LNCaP clone FGC (cell line): ENCODE measurements at places on chromosomes 12 and 14.

DNA sequence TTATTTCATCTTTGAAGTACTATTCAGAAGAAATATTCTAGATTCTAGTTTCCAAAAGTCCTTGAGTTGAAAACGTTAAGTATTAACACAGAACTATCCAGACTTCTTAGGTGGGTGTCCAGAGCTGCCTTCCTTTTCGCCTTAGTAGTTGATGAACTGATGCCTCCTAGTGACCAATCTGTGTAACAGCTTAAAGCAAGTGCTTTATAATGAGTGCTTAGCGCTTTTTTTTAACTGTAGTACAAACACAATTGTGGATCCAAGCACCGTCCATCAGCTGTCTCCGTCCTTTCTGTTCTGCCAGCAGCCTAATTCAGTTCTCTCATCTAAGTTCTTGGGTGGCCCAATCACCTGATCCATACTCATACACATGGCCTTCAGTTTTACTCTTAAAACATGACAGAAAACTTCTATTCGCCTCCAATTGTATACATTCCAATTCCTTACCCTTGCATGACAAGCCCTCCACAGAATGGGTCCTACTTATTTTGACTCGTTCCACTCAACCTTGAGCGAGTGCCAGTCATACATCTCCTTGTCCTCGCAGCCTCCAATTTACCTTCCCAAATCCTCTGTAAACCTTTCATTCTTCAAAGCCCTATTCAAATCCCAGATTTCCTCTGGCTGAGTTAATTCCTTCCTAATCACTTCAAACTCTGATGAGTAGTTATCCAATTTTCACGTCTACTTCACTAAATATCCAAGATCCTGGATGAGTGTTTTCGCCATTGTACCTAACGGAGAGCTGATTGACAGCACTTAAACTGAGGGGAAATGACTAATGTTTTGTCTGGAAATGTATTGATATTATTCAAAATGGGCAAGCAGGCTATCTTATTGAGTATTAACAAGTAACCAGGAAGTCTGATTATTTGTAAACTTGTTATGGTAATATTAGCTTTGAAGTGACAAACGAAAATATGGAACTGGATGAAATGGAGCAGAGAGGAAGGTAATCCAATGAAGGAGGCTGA is 5.8 kb upstream of the PHLDA1 start:
- DNase-seq = no peak

DNA sequence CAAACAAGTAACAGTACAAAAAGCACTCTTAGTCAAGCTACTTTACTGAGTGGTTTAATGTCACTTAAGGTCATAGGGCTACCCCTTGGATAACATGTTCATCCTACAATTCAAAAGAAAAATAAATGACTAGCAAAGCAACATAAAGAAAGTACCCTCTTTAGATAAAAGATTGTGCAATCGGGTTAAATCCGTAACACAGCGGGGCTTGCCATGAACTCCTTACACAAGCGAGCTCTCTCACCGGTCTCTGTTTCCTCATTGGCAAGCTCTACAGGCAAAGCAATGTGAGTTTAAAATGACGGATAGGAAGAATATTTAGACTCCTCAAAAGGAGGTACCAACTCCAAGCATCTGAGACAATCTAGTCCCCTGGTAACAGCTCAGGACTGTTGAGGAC is 140.6 kb downstream of the EGLN3 start:
- no peak for DNase-seq

DNA sequence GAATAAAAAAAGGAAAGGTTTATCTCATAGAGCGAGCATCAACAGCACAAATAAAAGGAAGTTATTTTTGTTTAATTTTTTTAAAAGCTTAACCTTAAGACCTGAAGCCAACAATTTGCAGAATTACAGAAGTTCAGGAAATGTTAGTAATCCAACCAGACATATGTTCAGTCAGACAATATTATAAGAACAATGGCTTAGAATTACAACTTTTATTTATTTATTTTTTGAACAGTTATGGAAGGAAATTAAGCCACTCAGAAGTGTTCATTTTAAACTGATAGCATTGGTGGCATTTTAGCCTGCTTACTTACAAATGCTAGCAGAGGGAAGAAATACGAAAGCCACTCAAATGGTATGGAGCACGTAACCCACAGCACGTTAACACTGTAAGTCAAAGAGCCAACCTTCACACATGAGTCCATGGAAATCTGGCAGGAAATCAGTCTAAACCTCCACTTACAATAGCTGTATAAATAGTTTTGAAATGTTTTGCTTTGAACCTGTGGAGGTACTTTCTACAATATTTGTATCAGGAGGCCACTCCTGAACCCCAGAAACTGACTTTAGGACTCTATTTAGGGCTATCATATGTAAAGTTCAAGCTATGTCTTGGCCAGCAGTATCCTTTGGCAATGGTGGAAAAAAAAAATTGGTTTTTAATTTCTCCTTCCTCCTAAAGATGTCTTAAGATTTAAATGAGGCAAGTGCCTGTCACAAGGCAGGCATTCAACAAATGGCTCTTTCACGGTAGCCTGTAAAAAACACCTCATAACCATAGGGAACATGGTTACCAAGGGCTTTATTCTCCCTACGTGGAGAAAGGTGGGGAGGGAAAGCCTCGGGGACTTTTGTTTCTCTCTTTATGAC is 102.3 kb downstream of the ITPR2 start:
- no peak for DNase-seq

GRCh38 chr12:92436856-92437255 is 265.9 kb upstream of the PLEKHG7 start:
- no peak for DNase-seq
